ENCODE measurements at places on chromosomes 12 and 14.
A peak's percentile ranks its signal among the peaks of the same experiment; 100 is the strongest.

- DNase-seq, result no peak
Measured at GRCh38 chr14:103127356-103127755, 4.1 kb downstream of the TNFAIP2 start.

- DNase-seq, result no peak
Measured at GRCh38 chr14:84922370-84922769, 607.6 kb upstream of the FLRT2 start.

DNA sequence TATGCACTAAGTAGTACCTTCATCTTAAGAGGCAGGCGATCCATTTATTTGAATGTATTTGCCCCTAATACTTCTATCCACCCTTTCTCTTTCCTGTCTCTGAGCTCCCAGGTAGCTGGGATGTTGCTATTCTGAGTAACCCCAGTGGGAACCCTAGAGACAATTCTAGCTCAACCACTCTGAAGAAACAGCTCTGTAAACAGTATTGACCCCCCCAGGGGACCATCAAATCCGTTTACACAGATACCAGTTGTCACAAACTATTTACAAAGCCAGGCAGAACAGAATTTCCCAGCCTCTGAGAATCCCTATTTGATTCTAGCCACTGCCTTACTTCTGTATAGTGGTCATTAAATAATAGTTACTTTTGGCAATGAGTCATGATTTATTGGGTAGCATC, 64.9 kb downstream of the MIPOL1 start:
- no peak for DNase-seq

DNA sequence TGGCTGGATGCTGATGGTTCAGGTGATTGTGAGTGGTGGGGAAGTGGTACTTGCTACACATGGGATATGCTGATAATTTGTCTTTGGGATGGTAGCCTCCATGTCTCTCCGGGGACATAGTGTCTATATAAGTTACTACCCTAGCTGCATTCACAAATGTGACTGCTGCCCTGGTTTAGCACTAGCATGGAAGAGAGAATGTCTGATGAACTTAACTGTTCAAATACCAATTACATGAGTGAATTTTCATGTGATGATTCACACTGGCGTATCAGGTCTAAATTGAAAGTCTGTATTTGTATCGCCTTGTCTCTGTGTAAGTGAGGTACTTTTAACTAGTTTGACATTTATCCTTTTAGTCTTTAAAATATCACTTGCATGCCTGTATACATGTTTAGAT, 34.4 kb downstream of the ATF7IP start:
- DNase-seq, result no peak

DNA sequence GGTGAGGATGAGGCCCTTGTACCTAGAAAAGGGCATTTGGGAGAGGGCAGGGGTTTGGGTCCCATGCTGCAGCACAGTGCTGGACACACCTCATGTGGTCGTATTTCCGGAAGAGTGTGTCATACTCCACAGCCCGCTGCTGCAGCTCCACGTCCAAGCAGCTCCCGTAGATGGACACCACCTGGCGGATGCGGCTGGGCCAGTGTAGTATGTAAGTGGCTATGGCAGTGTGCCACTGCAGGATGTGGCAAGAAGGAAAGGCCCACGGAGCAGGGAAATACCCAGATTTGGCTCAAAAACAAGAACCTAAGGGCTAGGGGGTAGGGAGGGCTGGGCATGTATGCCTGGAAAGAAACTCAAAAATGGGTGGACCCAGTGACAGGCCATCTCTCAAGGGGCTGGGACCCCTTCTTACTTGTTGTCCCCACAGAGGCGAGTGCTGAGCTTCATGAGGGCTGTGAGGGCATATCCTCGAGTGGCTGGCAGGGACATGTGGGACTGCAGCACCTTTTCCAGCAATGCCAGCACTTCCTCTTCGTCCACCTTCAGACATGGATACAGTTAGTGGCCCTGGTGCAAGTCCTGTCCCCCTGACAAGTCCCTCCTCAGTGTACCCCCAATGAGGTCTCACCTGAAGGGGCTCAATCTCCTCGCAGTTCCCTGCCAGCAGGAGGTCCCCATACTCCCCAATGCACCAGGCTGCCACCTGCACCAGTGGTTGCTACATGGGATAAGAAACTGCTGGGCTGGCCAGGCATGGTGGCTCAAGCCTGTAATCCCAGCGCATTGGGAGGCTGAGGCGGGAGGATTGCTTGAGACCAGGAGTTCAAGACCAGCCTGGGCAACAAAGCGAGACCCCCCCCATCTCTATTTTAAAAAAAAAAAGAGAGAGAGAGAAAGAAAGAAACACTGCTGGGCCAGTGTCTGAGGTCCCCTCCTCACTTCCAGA, 5.4 kb downstream of the AP1G2 start:
- no peak for DNase-seq

DNA sequence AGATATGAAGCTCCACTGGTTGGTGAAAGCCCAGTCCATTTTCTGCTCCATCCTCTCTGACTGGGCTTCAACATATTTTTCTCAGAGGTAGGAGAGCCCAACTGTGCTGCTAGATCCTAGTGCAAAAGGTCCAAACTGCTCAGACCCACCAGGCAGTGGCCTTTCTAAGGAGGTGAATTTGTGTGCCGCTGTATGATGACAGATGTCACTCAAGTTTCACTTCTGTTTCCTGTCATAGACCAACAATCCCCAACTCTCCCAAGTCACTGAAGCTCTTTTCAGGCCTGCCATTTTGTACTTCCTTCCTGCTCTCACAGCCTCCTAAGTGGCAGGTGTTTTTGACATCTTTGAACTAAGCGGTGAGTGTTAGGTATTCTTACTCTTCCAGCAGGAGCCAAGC, 16.4 kb upstream of the RNASE4 start:
- no peak for DNase-seq

- no peak for DNase-seq
Measured at GRCh38 chr12:87809916-87810315, 219.3 kb downstream of the C12orf50 start.

DNA sequence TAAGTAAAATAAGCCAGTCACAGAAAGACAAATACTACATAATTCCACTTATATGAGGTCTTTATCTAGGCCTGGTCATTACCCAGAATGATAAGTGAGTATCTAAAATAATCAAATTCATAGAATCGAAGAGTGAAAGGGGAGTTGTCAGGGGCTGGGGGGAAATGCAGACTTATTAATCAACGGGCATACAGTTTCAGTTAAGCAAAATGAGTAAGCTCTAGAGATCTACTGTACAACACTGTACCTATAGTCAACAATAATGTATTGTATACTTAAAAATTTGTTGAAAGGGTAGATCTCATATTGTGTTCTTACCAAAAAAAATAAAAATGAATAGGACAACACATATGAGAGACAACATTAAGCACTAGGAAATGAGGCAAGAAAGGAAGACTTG, 13.3 kb downstream of the BTBD7 start:
- DNase-seq, result no peak

- no peak for DNase-seq
Measured at GRCh38 chr12:18981732-18982131, 147.8 kb upstream of the PLEKHA5 start.

DNA sequence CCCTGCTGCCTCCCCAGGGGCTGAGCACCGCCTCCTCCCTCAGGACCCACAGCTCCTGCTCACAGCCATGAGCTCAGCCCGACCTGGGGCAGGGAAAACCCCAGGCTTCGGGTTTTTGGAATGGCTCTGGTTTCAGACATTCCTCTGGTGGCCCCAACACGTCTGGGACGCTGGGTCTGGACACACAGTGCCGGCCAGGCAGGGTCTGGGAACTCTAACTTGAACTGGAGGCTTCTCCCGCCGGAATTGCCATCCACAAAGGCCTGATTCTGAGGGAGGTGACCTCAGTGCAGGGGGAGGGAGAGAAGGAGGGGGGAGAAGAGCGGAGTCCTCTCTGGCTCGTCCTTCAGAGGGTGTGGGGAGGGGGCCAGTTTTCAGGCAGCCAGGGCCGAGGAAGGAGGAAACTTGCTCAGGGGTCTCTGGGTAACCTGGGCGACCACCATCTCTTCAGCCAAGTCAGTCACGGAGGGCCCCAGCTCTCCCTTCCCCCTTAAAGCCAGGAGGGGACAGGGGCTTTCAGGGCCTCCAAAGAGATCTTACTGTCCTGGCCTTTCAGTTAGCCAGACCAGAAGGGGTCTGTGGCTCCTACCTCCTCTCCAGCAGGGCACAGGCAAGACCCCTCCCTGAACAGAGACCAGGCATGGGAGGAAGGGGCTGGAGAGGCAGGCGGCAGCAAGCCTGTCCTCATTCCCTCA, 19.4 kb downstream of the NCKAP5L start:
- no peak for DNase-seq

DNA sequence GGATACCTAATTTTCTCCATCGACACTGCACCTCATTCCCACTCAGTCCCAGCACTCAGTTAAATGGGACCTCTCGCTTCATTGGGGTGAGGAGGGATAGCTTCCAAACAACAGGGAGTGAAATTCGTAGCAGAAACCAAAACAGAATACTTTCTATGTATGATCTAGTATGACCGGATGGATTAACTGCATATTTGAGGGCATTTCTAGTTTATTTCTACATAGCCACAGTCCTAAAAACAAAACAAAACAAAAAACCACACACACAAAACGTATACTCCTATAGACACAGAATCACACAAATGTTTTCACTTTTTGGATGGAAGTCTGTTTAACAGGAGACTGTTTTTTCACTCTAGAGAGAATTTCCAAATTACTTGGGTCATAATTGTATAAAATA, 307.5 kb upstream of the FKBP4 start:
- no peak for DNase-seq

GRCh38 chr14:30994681-30995620, 30.5 kb upstream of the AP4S1 start:
- DNase-seq, result no peak

DNA sequence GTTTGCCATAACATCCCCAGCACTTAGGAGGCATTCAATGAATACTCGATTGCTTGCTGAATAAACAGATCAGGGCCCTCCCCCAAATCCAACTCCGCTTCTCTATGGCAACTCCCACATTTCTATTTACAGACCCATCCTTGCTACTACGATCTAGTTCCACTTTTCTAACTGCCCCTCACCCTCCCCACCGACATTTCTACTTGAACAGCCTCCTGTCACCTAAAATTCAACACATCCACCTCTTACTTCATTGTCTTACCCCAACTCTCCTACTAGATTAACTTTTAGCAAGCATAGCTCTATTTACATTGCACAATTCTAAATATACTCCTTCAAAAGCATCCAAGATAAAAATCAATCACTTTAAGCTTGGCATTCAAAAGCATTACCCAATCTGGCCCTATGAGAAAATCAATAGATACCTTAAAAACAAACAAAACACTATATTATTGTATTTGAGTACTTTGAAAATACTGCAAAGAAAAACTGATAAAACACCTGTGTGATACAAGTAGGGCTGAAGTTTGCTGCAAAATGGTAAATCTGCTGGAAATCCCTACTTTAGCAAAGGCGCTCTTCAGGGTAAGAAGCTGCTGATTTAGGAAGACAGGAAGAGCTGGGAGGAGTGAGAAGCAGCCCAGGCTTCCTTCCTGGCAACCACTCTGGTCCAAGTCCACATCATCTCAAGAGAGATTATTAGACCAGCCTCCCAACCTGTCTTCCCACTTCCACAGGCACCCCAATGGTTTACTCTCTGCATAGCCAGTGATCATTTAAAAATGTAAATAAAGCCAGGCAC, 96.4 kb downstream of the HECTD4 start:
- no peak for DNase-seq

- DNase-seq, result no peak
Measured at GRCh38 chr12:7158781-7159609, 28.8 kb downstream of the CLSTN3 start.

- DNase-seq, result no peak
Measured at GRCh38 chr12:2773199-2773875, 21.4 kb upstream of the FKBP4 start.

GRCh38 chr12:56628671-56629458, 1.3 kb downstream of the BAZ2A start:
- no peak for DNase-seq

DNA sequence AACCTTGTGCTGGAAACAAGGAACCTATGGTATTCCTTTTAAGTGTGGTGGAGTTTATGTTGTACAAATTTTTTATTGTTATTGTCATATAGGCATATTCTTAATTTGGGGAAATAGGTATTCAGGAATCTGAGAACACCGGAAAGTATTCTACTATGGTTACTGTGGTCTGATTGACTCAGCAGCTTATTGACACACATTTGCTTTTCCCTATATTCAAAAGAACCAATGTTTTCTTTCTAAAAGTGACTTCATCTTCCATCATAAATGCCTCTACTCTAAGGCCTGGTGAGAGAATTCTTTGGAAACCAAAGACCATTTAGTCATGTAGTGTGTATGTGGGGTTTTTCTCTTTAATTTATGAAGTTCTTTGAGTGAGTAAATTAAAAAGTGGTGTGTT, 474.8 kb downstream of the TMTC2 start:
- DNase-seq, result no peak

DNA sequence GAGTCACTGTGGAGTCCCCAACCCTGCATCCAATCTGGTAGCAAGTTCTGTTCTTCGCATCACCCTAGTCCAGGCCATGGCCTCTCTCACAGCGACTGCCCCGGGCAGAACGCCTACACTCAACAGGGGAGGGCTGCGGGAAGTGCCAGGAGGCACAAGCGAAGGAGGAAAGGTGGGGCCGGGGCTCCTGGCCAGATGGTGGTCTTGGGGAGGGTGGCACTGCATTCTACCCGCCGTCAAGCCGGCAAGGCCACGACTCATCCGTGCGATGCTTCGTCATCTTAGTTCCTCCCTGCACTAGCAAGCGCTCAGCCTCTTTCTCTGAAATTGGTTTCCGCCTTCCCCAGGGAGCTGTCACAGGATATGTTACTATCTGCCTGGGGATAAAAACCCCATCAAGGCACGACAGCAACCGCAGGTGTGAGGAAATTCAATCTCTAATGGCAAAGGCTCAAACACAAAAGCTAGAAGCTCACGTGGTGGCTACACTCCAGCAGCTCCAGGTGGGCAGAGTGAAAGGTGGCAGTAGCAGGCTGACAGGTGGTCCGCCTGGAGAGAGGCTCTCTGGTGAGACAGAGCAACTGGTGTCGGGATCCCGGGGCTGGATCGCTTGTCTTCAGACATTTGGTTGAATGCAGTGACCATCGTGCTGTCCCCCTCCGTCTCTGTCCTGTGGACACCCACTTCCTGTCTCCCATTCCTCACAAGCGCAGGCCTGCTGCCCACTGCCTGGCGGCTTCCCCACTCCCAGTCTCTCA, 34.1 kb downstream of the ACADS start:
- no peak for DNase-seq

- peak; percentile 30 for DNase-seq
Measured at GRCh38 chr14:26765768-26766520, 168.1 kb upstream of the NOVA1 start.

- no peak for DNase-seq
Measured at GRCh38 chr14:69876221-69876847, 2.9 kb upstream of the SMOC1 start.

GRCh38 chr14:101726295-101726953, 35.1 kb upstream of the PPP2R5C start:
- no peak for DNase-seq

- no peak for DNase-seq
Measured at GRCh38 chr14:92696366-92696765, 52.1 kb downstream of the LGMN start.

DNA sequence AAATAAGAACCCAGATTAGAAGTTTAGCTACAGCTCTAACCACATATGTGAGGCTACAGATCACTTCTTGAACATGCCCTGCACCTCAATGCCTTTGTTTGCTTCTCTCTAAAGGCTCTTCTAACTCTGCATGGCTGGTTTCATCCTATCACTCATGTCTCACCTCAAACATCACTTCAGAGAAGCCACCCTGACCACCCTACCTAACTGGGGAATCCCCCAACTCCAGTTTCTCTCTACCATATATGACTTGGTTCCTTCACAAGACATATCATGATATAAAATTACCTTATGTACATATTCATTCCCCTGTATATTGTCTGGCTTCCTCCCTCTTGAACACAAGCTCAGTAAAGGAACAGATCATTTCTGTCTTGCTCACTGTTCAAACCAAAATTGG, 250.2 kb upstream of the GRIP1 start:
- no peak for DNase-seq

- DNase-seq, result no peak
Measured at GRCh38 chr14:102225936-102226335, 79.0 kb downstream of the MOK start.
